ENCODE measurements at places on chromosomes 6 and 20.

DNA sequence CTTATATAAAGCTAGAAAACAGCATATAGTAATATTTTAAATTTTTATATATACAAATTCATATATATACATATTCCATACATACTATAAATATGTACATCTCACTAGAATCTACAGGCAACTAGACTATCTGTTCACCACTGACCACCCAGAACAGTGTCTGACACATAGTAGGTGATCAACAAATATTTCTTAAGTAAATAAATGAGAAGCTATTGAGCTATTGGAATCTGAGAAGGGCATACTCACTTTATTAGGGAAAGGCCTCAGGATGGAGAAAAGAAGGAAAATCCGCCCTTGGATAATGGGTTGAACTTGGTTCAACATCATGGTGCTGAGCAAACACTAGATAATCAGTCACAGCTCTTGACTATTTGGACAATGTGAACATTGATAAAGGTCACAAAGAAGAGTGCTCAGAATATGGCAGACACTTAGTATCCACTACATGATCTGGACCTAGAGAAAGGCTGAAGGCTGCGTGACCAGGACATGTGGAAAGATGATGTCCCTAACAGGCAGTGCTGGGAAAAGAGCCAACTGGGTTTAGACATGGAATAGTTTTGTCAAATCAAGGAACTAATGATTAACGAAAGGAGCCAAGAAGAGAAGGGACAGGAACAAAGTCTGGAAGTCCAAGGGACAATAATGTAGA is 186.1 kb downstream of the TASP1 start:
- no peak for DNase-seq

DNA sequence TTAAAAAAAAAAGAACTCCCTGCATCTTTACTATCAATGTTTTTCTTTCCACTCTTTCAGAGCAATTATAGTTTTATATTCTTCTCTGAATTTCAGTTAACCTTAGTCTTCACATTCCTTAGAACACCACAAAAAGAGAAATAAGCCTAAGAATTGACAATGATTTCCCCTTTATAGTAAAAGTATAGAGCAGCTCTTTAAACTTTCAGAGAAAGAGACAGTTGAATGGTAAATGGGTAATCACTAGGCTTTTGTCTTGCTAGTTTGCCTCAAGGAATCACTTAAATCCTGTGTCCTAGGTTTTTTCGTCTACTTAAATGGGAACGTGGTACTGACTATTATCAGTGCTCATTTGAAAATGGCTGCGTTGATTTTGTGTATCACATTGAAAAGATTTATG is 31.8 kb downstream of the SLX4IP start:
- DNase-seq: no peak

GRCh38 chr6:42372699-42373098 is 79.0 kb downstream of the TRERF1 start:
- no peak for DNase-seq

- DNase-seq: no peak
These were observed 71.4 kb downstream of the ARID1B start for GRCh38 chr6:156848533-156848932.

DNA sequence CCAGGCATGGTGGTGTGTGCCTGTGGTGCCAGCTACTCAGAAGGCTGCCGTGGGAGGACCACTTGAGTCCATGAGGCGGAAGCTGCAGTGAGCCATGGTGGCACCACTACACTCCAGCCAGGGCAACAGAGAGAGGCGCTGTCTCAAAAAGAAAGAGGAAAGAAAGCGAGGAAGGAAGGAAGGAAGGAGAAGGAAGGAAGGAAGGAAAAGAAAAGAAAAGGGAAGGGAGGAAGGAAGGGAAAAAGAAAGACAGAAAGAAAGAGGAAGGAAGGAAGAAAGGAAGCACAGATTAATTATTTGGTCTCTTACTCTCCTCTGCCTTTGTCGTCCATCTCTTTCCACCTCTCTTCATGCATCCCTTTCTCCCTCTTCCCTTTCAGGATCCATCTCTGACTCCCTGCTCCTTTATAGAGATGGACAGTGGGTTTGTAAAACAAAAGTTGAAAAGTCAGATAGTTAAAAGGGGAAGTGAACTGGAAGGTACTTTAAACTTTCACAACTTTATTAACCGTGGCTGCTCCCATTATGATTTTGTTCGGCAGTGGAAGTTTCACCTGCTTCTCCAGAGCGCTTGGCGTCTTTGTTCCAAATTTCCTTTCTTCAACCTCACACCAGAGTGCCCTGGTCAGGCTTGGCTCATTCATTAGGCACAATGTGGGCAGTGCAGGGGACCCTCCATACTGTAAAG is 1.5 kb downstream of the HLA-DQA1 start:
- DNase-seq: no peak

DNA sequence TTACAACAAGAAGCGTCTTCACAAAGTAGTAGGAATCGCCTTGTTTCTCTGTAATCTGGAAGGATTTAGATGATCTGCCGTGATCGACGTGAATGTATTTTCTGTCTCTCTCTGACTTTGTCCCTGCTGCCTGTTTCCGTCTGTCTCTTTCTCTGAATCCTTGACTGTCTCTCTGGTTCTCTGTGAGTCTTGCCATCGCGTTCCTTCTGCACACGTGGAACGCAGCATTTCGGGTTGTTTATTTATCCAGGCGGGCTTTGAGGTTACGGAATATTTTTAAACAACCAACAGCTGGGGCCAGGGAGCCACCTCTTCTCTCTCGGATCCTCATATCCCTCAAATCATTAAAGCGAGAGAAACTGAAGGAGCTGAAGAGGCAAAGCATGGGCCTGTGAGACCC is 215.9 kb downstream of the ZDHHC14 start:
- DNase-seq: no peak

DNA sequence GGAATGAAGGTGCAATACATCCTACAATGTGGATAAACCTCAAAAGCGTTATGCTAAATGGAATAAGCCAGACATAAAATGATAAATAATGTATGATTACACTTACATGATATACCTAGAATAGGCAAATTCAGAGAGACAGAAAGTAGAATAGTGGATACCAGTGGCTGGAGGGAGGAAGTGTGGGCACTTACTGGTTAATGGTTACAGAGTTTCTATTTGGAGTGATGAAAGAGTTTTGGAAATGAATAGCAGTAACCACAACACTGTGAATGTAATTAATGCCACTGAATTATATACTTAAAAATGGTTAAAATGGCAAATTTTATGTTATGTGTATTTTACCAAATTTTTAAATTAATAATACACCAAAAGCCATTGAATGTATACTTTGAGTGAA is 71.4 kb upstream of the CST7 start:
- DNase-seq: no peak

DNA sequence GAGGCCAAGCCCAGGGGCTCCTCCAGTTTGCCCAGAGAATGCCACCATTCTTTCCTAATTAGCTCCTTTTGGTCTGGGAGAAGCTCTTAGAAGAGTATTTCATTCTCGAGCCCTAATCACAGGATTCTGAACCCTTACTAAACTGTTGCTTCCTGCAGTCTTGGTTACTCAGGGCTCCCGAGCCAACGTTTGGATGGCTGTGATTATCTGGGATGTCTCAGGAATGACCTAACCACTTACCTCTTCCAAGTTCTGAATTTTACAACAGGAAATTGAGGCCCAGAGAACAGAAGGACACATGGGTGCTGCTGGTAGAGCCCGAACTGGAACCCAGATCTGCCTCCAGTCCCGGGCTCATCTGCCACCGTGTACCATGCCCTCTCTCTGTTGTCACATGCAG is 22.2 kb upstream of the PNPLA1 start:
- no peak for DNase-seq

- no peak for DNase-seq
These were observed 47.7 kb upstream of the TMEM244 start for GRCh38 chr6:129908858-129909257.

DNA sequence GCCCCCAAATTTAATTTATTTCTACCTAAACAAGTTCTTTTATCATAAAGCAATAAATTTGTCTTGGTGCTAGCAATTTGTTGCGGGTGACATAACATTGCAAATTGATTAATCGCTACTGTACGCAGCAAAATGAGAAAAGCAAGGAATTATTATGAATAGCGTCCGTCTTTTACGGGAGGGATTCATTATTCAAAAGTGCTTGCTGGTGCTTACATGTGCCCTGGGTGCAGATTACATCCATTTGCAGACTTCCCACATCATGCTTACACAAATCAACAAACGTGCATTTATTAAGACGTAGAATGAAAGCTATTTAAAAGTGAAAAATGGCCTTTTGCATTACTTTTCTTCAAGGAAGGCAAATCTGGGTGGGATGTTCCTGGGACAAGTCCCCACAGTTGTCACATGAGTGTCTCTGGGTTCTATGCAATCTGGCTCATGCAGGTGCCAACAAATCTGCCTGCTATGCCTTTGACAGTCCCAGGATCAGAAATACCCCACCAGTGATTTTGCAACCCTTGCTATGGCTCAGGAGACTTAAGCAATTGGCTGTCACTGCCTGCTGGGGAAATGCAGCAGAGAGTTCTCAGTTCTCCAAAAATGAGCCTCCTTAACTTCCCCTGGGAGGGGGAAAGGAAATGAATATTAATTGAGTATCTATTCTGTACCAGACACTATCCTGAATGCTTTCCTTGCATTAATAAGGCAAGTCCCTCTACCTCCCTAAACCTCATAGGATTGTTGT is 30.1 kb upstream of the MAFB start:
- no peak for DNase-seq

- DNase-seq: peak; percentile 56
These were observed 83.4 kb upstream of the ASF1A start for GRCh38 chr6:118810420-118811027.

- no peak for DNase-seq
These were observed 58.5 kb downstream of the SCAF8 start for GRCh38 chr6:154791556-154792317.

- DNase-seq: no peak
These were observed 796 bp upstream of the TUBB start for GRCh38 chr6:30719356-30719755.

DNA sequence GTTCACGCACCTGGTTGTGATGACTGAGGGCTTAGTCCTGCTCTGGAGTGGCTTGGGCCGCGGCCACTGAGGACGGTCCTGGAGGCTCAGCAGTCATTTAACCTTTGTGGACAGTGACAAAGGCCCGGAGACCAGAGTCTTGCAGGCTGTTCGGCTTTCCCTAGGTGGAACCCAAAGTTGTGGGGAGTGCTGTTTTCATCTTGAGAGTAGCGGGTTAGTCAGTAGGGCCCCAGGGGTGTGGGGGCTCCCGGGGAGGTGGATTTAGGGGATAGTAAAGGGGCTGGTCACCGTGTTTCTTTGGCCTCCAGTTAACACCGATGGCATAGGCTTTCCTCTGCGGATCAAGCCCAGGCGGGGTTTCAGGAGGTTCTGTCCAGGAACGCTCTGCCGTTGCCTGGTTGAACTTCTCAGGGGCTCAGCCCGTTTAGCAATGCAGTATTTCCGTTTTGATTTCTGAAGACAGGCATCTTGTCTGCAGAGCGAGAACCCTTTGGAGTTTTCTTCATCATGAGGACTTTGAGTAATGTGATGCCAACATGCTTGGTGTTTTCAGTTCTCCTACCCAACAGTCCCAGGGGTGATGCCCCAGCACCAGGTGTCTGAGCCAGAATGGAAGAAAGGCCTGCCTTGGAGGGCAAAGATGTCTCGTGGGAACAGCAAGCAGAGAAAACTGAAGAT is 31.8 kb downstream of the ZNF831 start:
- no peak for DNase-seq

DNA sequence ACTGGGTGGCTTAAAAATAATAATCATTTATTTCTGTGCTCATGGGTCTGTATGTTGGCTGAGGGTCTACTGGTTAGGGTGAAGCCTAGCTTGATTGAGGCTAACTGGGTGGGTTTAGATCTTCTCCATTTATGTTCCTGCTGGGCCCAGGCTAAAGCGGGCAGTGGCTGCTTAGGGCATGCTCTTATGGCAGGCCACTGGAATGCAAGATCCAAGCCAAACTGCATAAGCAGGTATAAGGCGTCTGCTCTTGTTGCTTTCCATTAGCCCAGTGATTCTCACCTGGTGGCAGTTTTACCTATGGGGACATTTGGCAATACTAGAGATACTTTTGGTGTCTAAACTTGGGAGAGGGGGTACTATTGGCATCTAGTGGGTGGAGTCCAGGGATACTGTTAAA is 44.5 kb downstream of the QKI start:
- DNase-seq: no peak

- no peak for DNase-seq
These were observed 544.1 kb downstream of the QKI start for GRCh38 chr6:163958646-163959045.

- DNase-seq: no peak
These were observed 15.5 kb downstream of the FOXA2 start for GRCh38 chr20:22568872-22569344.

GRCh38 chr6:57432919-57433684 is 115.7 kb downstream of the PRIM2 start:
- DNase-seq: no peak

DNA sequence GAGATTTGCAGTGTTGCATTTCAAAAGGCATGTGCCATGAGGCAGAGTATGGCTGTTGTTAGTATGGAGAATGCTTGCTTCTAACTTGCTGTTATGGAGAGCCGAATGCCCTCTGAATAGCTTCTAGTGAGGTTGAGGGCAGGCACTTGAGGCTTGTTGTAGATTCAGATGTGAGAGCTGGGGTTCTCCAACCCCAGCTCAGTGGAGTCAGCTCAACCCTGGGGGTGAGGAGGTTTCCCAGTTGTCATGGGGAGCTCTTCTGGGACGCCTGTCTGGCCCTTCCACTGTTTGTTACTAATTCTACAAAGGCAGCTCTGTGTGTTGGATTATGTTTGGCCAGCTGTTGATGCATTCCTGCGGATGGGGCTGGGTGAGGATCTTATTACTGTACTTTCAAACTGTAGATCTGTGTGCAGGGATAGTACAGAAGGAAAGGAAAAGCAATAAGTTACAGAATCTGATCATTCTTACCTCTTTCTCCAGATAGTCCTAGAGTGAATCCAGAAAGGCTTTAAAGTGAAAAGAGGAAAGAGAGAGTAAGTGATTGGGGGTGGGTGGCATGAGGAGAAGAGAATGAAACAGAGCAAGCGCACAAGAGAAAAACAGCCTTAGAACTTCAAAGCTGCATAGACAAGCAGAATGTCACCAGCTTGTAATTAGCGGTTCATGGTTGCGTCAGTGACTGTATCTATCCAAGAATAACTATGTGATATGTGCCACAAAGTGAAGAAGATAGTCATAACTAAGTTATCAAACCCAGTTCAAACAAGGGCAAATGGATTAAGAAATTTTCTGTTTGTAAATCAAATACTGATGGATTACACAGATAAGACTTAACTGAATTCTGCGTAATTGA is 148.7 kb downstream of the PRL start:
- DNase-seq: no peak

- DNase-seq: no peak
These were observed 5.1 kb upstream of the TXLNB start for GRCh38 chr6:139296927-139297326.

Data from stimulated activated CD4-positive, alpha-beta T cell treated with anti-CD3 and anti-CD28 coated beads, Interleukin-1b, Interleukin-23, amount 100 ng/mL, for 48 hours (primary cell).